ENCODE measurements at places on chromosomes 13 and 19.
A peak's percentile ranks its signal among the peaks of the same experiment; 100 is the strongest.

GRCh38 chr19:38743394-38744297 lies 628 bp downstream of the CAPN12 start:
- DNase-seq = no peak

- peak; percentile 14 for DNase-seq
These were observed 19.0 kb downstream of the SPC24 start for GRCh38 chr19:11136400-11137101.

GRCh38 chr13:20182231-20182846 lies 10.4 kb downstream of the GJB2 start:
- peak; percentile 66 for DNase-seq

- no peak for DNase-seq
These were observed 41.9 kb upstream of the SERPINE3 start for GRCh38 chr13:51297556-51297955.

- DNase-seq = no peak
These were observed 327.5 kb upstream of the DACH1 start for GRCh38 chr13:72194523-72194922.

GRCh38 chr19:29365836-29366417 lies 153.0 kb upstream of the UQCRFS1 start:
- DNase-seq = no peak

- DNase-seq = no peak
These were observed 138.4 kb downstream of the POSTN start for GRCh38 chr13:37460166-37460565.

GRCh38 chr13:49559006-49559405 lies 26.4 kb downstream of the RCBTB1 start:
- no peak for DNase-seq

- no peak for DNase-seq
These were observed 79.1 kb downstream of the ATP11A start for GRCh38 chr13:112768795-112769481.

- no peak for DNase-seq
These were observed 375.3 kb downstream of the MTUS2 start for GRCh38 chr13:29195456-29195855.

DNA sequence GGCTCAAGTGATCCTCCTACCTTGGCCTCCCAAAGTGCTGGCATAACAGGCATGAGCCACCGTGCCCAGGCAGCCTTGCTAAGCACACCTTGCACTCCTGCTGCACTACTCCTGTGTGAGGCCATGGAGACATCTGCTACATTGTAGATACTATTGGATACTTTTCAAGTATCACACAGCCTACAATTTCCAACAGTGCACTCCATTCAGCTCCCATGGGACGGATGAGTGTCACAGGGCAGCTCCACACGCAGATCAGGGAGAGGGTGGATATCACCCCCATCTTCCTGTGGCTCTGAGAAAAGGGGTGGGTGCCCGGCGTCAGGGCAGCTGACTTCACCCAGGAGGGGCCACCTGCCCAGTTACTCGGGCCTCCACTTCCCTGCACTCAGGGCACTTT lies 39.1 kb upstream of the CCNE1 start:
- DNase-seq = no peak

- peak; percentile 31 for DNase-seq
These were observed 255.1 kb upstream of the SOX21 start for GRCh38 chr13:94967183-94968039.

DNA sequence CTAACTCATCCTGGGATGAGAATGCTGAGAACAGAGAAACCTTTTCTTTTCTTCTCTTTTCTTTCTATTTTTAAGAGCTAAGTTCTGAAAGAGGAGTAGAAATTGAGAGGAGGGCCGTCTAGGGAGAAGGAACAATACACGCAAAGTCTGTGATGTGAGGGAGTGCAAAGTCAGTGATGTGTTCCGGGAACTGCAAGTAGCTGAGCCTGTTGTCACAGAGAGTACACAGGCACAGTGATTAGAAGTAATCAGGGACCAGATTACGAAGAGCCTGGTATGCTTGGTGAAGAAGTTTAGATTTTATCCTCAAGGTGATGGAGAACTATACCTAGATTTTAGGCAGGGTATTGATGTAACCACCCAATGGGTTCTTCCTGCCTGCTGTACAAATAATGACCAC lies 32.0 kb upstream of the CXCL17 start:
- DNase-seq = no peak

GRCh38 chr13:38862443-38862842 lies 128.2 kb downstream of the STOML3 start:
- DNase-seq = no peak

- DNase-seq = no peak
These were observed 212.9 kb upstream of the SERP2 start for GRCh38 chr13:44160591-44161191.

DNA sequence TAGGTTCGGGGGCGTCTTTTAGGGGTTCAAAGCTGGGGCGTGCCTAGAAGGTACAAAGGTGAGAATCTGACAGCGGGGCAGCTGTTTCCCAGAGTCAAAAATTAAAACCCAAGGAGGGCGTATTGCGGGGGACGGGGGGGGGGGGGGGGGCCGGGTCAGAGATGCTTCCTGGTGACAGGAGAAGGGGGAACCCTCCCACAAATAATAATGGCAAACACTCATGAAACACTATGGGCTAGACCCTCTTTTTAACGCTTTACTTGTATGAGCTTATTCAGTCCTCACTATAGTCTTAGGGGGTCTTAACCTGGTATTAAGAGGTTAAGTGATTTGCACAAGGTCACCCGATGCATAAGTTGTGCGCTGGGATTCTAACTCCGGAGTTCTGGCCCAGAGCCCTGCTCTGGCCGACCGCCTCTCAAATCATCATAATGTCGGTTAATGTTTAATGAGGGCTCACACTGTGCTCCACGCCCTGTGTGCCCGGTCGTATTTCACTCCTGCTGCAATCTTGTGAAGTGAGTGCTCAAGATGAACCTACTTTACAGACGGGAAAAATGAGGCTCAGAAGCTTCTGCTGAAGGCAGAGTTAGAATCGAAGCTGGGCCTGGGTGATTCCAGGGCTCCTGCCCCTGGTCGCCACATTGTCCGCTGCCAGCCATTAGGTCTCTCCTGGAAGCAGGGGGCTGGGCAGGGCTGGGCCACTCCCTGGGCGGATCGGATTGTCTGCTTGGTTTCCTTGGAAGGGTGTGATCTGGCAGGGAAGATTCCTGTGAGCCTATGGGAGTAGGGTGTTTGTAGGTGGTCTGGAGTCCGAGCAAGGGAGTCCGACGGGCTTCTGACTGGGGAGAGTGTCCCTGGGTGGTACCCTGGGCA lies 964 bp downstream of the PAK4 start:
- no peak for DNase-seq

GRCh38 chr19:30167206-30167868 lies 204.8 kb upstream of the ZNF536 start:
- no peak for DNase-seq

- DNase-seq = no peak
These were observed 2661.4 kb downstream of the PCDH9 start for GRCh38 chr13:64568748-64569147.

- DNase-seq = peak; percentile 84
These were observed at the start of gene FCHO1 for GRCh38 chr19:17751103-17751911. TSS of gene FCHO1 (plus strand) at chr19:17751477. CDS start at chr19:17755165, 3,688 bp downstream.

DNA sequence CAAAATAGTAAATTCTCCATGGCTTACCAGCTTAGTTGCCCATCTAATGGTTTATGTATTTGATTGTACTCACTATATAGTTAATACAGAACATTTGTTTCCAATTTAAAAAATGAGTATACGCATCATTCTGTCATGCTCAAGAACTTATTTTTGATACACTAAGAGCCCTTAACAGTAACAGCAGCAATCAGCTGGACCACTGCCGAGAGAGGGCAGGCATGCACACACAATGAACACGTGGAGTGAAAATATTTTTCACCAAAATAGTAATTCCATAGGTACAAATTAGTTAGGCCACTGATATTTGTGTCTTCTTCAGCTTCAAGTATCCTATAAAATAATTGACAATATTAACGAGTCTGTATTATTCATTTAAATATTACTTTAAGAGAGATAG lies 109.9 kb downstream of the KLF12 start:
- no peak for DNase-seq

GRCh38 chr13:111614613-111615012 lies 294.2 kb downstream of the TEX29 start:
- DNase-seq = no peak

GRCh38 chr19:42850981-42851717 lies 28.4 kb downstream of the PSG1 start:
- no peak for DNase-seq

GRCh38 chr19:38144667-38145066 lies 79.4 kb downstream of the DPF1 start:
- DNase-seq = no peak

DNA sequence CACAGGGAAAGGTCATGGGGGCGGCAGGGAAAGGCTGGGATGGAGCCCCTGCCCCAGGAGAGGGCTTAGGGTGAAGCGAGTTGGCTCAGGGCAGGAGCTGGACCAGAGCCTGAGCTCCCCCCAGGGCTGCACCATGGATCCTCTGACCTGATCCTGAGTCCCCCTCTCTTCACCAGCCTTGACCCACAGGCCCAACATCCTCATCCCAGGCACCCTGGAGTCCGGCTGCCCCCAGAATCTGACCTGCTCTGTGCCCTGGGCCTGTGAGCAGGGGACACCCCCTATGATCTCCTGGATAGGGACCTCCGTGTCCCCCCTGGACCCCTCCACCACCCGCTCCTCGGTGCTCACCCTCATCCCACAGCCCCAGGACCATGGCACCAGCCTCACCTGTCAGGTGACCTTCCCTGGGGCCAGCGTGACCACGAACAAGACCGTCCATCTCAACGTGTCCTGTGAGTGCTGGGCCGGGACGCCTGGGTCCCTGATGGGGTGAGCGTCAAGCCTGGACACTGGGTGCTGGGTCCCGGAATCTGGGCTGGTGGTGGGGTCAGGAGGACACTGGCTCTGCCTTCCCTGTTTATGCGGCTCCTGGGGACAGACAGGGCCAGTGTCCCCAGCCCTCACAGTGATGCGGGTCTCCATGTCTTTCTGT lies 842 bp downstream of the SIGLEC9 start:
- DNase-seq = no peak

- no peak for DNase-seq
These were observed 519.9 kb downstream of the PCDH17 start for GRCh38 chr13:58151452-58151851.

- no peak for DNase-seq
These were observed 32.8 kb downstream of the TMEM161A start for GRCh38 chr19:19105365-19106055.

DNA sequence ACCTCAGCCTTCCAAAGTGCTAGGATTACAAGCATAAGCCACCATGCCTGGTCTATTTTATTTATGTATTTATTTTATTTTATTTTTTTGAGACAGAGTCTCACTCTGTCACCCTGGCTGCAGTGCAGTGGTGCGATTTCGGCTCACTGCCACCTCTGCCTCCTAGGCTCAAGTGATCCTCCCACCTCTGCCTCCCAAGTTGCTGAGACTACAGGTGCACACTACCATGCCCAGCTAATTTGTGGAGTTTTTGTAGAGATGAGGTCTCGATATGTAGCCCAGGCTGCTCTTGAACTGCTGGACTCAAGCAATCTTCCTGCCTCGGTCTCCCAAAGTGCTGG lies 10.3 kb upstream of the ADGRE5 start:
- no peak for DNase-seq

DNA sequence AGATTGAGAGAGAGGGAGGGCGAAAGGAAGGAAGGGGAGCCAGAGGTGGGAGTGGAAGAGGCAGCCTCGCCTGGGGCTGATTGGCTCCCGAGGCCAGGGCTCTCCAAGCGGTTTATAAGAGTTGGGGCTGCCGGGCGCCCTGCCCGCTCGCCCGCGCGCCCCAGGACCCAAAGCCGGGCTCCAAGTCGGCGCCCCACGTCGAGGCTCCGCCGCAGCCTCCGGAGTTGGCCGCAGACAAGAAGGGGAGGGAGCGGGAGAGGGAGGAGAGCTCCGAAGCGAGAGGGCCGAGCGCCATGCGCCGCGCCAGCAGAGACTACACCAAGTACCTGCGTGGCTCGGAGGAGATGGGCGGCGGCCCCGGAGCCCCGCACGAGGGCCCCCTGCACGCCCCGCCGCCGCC lies at the start of gene TNFSF11:
Gene TNFSF11 (plus strand): TSS at position 142 of the 400 bp plus-strand sequence. CDS start 152 bp downstream, at position 294.
- no peak for DNase-seq

DNA sequence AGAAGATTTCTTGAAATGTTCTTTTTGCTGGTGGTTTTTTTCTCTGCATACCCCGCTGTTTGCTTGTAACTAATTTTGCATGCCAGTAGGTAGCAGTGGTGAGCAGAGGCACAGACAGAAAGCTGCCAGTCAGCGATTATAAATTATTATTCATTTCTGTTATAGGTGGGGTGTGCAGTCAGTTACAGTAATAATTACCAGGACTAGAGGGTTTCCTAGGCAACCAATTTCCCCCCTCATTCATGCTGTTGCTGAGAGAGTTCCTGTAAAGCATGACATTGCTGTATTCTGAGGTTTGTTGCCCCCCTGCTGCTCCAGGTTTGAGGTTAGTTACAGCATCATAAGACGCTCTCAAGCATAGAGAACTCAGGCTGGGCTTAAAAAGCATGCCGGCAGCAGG lies 104.5 kb downstream of the URI1 start:
- peak; percentile 57 for DNase-seq

GRCh38 chr13:44540761-44541434 lies 35.2 kb downstream of the TSC22D1 start:
- DNase-seq = no peak

GRCh38 chr13:112965573-112966115 lies 3.4 kb upstream of the MCF2L start:
- DNase-seq = no peak

DNA sequence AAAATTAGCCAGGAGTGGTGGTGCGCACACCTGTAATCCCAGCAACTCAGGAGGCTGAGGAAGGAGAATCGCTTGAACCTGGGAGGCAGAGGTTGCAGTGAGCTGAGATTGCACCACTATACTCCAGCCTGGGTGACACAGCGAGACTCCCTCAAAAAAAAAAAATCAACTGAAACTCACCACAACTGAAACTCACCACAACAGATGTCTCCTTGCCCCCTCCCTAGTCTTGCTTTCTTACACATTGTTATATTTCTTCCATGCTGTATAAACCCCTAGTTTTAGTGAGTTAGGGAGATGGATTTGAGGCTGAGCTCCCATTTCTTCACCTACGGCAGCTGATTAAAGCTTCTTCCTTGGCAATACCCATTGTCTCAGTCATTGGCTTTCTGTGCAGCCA lies 3.3 kb downstream of the ZIM3 start:
- no peak for DNase-seq

- no peak for DNase-seq
These were observed 301.0 kb downstream of the TBC1D4 start for GRCh38 chr13:75180805-75181455.

GRCh38 chr19:2511570-2511969 lies 35.6 kb downstream of the GADD45B start:
- DNase-seq = no peak

DNA sequence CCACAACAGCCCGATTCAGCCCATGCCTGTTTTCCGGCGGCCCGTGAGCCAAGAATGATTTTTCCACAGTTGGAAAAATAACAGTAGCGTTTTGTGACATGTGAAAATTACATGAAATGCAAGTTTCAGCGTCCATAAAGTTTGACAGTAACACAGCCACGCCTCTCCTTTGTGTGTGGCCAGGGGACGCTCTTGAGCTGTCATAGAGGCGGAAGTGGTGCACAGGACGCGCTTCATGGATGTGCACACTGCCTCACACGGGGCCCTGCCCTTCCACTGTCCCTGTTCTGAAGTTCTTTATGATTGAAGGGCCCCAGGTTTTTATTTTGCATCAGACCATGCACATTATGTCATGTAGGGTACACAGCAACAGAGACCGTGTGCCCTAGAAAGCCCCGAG lies 12.4 kb upstream of the ELAVL1 start:
- peak; percentile 56 for DNase-seq

- DNase-seq = peak; percentile 20
These were observed 2.4 kb downstream of the PPP1R13L start for GRCh38 chr19:45402298-45403061.
